ENCODE measurements at places on chromosomes 7 and 10.

- no peak for DNase-seq
These were observed 115.4 kb downstream of the MDFIC start for GRCh38 chr7:115037128-115037802.

DNA sequence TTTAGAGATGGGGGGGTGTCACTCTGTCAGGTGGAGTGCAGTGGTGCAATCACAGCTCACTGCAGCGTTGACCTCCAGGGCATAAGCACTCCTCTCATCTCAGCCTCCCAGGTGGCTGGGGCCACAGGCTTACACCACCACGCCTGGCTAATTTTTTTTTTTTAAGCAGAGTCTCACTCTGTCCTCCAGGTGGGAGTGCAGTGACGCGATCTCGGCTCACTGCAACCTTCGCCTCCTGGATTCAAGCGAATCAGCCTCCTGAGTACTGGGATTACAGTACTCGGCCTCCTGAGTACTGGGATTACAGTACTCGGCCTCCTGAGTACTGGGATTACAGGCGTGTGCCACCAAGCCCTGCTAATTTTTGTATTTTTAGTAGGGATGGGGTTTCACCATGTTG lies 23.6 kb upstream of the PPIA start:
- DNase-seq = no peak

GRCh38 chr10:74151879-74152722 lies 1.1 kb downstream of the ADK start:
- DNase-seq = no peak

- DNase-seq = no peak
These were observed 124.9 kb downstream of the CYP26A1 start for GRCh38 chr10:93198401-93199131.

DNA sequence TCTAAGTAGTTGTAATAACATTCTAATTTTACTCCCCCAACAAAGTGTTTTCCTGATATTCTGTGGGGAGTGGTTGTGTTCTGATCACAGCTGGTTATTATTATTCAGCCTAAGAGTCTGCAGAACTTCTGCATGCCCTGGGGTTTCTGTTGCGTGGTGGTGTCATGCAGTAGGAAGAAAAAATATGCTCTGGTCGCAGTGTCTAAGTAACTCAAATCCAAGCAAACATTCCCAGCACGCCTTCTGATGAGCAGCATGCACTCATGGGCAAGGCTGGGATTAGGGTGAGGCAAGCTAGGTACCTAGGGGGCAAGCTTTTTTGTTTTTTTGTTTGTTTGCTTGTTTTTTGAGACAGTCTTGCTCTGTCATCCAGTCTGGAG lies 112.8 kb upstream of the KMT2E start:
- DNase-seq = no peak

DNA sequence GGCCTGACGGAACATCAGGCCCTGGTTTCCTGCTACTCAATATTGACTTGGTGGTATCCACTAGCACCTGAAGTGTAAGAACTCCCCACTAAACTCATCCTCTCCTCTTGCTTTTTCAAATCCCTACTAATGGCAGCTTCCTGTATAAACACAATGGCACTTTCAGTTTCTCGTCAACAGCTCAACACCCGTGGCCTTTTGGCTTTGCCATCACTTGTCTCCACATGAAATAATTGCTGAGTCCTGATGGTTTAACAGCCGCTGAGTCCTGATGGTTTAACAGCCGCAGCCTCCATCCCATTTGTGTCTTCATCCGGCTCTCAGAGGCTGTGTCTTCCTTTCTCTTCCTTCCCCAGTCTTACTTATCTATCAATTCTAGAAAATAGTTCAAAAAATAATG lies 261.4 kb upstream of the PITRM1 start:
- DNase-seq = no peak

DNA sequence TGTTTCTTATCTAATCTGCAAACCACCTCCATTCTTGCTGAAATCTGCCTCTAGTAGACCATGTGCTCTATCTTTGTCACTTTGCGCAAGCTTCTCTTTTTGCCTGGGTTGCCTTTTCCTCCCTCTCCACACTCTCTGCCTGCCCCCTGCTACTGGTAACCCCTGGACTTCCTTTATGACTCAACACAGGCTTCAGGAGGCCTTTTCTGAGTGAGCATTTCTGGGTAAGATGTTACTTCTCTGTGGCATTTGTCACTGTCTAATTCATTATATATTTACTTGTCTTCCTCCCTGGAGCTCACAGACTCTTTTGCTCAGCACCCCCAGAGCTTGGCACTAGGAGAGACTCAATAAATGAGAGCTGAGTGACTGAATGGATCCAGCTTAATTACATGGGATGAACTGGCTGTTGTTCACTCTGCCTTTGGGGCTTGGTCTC lies 8.4 kb downstream of the GOLGA7B start:
- no peak for DNase-seq

DNA sequence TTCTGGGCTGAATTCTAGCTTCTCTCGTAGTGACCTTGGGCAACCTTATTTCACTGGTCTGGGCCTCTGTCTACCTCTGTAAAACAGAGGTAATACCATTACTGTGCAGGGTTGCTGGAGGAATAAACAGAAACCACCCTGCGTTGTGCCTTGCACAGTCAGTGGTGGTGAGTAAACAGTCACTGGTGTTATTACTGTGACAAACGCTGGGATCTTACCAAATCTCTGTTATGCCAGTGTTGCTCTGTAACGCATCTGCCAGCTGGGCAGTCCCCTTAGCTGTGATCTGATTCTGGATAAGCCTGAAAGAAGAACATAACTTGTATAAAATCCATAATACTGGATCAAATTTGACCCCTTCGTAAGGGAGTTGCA lies 49.4 kb downstream of the NOD1 start:
- no peak for DNase-seq
